T-cell (primary cell): ENCODE measurements at places on chromosomes 16 and 17.
A peak's percentile ranks its signal among the peaks of the same experiment; 100 is the strongest.

- no peak for DNase-seq
Observed at GRCh38 chr16:17177242-17177958, 293.4 kb downstream of the XYLT1 start.

GRCh38 chr16:85312642-85313525 is 200.6 kb upstream of the CIBAR2 start:
- DNase-seq: no peak

GRCh38 chr17:13400491-13400890 is 201.2 kb downstream of the HS3ST3A1 start:
- DNase-seq: no peak

- DNase-seq: no peak
Observed at GRCh38 chr16:56355221-56355620, 70.1 kb downstream of the AMFR start.

- DNase-seq: no peak
Observed at GRCh38 chr17:47076171-47076570, 97.1 kb upstream of the RPRML start.

DNA sequence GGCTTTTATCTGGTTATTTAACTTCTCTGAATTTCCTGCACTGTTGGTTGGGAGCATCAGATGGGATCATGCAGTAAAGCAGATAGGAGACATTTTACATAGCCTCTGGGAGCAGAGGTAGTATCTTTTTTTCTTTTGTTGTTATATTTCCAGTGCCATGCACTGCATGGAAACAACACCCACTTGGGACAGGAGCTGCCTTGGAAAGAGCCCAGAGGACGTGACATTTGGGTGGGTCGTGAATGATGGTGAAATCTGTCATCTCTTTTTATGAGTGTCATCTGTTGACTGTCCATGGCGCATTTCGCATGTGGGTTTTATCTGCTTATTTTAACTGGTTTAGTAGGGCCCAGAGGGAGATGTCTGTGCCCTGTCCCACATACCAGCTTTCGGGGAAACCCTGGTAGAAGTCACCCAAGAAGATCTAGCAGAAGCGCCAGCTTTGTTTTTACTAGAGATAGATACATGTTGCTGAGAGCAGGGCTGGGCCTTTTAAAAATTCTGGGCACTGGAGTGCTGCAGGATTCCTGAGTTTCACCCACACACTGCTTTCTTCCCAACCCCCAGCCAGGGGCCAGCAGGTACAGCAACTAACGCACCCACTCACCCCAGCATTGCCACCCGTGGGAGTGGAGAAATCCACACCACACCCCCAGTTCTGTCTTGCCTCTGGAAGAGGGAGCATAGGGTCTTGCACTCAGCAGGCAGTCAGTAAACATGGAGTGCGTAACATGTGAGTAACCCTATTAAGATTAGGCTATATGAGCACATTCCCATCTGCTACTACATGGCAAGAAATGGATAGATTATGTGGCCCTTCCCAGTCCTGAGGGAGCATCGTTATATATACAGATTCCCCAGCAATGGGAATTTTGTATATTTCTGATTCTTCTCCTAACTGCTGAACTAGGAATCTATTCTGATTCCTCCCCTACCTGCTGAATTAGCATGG is 8.4 kb upstream of the TERF2 start:
- DNase-seq: no peak

DNA sequence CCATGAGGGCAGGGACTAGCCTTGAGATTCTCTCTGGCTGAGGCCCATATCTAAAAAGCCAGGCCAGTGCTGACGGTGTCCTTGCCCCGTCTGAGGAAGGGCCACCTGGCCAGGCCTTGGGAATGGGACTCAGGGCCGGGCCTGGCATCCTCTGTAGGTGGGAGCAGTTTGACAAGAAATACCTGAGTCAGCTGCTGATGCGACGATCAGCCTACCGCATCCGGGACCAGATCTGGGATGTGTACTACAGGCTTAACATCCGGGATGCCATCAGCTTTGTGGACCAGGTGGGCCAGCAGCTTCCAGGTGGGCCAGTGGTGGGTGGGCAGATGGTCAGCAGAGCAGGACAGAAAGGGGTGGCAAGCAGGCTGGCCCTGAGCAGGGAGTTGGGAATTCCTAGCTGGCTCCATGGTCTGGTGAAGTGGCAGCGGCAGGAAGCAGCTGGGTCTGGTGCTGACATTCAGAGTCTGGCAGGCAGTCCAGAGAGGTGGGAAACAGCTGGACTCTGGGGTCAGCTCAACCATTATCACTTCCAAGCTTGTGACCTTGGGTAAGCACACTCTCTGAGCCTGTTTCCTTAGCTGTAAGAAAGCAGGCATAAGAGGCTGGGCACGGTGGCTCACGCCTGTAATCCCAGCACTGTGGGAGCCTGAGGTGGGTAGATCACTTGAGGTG is 9.5 kb downstream of the SLC9A5 start:
- no peak for DNase-seq

- no peak for DNase-seq
Observed at GRCh38 chr16:56861092-56861610, 3.9 kb upstream of the SLC12A3 start.

GRCh38 chr17:75242461-75243042 is 18.9 kb downstream of the GGA3 start:
- DNase-seq: peak; percentile 8

- DNase-seq: no peak
Observed at GRCh38 chr17:12918142-12918541, 99.7 kb downstream of the ELAC2 start.

- no peak for DNase-seq
Observed at GRCh38 chr16:49740256-49740655, 115.7 kb downstream of the ZNF423 start.

GRCh38 chr17:4553669-4554068 is 1.5 kb downstream of the MYBBP1A start:
- no peak for DNase-seq

DNA sequence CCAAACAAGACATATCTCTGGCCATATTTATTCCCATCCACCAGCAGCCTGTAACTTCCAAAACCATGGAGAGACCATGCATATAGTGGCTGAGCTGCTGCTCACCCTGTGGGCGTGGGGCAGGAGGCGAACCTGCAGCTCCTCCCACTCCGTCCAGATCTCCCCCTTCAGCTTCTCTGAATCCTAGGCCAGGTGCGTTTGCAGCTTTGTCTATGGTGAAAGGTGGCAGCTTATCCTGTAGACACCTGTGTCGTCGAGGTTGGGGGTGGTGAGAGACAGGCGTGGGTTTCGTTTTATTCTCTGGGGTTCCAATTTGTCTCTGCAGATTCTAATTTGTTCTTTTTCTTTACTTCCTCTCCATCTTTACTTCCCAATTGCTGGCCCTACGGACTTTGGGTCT is 9.7 kb upstream of the ANKS4B start:
- no peak for DNase-seq

GRCh38 chr17:77834170-77835115 is 124.1 kb upstream of the TNRC6C start:
- no peak for DNase-seq

DNA sequence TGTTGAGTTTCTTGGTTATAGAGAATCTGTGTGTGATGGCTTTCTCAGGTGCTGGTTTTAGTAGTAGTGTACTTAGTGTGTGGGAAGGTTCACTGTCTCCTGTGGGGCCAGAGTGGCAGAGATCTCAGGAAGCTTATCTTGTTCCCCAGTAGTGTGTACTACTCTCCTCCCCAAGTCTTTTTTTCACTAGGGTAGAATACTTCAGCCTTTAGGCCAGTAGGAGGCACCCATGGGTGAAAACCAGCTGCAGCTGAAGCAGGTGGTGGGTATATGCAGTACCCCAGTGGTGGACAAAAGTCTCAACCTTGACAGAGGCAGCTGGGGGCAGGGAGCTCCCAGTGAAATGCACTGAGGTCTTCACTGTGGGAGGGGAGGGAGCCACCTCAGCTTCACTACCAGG is 109.9 kb downstream of the PHKB start:
- no peak for DNase-seq

DNA sequence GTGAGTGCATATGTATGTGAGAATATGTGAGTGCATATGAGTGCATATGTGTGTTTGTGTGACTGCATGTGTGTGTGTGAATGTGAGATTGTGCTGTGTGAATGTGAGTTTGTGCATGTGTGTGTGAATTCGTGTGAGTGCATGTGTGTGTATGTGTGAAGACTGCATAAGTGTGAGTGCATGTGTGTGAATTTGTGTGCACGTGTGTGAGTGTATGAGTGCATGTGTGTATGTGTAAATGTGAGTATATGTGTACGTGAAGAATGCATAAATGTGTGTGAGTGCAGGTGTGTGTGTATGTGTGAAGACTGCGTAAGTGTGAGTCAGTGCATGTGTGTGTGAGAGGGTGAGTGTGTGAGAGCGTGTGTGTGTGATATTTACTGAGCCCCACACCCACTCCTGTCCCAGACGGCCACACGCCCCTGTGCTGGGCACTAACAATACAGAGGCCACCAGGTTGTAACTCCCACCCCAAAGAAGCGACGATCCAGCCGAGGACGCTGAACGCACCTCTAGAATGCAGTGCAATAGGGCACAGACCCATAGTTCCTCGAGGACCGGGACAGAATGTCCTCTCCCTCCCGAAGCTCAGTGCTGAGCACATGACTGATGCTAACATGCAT is 97.8 kb downstream of the C16orf95 start:
- DNase-seq: no peak

GRCh38 chr16:84730406-84731106 is 30.8 kb downstream of the USP10 start:
- DNase-seq: no peak

- DNase-seq: no peak
Observed at GRCh38 chr16:4894276-4895150, 42.4 kb downstream of the PPL start.

DNA sequence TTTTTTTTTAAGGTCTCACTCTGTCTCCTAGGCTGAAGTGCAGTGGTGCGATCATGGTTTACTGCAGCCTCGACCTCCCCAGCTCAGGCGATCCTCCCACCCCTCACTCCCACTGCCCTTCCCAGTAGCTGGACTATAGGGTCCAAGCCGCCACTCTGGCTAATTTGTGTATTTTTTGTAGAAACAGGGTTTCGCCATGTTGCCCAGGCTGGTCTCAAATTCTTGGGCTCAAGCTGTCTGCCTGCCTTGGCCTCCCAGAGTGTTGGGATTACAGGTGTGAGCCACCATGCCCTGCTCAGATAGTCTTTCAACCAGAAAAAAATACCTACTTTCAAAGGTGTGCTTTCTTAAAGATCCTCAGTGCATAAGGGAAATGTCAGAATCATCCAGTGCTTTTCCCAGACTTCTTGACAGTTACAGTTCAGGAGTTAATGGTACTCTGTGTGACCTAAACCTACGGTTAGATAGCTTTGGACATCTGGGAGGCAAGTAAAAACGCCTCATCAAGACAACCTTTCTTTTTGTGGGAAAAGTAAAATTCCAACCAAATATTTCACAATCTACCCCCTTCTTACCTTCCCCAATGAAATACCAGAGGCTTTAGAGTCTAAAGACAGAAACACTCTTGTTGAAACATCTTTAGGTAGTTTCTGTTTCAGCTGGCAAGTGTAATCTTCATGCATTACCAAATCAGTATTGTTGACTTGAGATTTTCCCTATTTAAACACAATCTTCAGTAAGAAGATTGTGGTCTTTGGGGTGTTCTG is 6.8 kb downstream of the RSPRY1 start:
- no peak for DNase-seq

DNA sequence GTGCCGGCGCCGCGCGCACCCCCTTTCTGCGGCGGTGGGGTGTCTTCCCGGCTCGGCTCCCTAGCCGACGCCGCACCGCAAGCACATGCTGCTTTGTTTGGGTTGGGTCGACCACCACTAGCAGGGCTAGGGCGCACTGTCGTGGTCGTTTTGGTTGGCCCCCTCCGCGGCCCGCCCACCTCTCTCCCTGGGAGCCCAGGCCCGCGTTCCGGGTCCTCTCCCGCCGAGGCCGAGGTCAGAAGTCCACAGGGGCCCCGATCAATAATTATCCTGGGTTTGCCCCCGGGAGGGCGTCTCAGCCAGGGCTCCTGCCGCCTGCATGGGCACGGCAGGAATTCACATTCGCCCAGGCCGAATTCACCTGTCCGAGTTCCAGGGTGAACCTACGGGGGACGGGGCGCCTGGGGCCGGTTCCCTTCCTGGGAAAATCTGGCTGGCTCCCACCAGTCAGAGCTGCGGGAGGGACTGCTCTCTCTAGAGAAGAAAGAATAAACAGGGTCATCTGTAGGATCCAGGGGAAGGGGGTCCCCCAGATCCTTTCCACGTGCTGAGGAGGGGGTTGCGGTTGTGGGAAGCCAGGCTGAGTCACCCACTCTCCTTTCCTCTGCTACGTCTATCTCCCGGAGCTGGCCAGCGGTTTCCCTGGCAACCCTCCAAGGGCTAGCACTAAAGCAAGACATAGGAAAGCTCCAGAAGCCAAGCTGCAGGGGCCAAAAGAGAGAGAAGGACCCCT is 584 bp upstream of the STAT5B start:
- DNase-seq: peak; percentile 34

GRCh38 chr16:30736995-30737793 is 11.0 kb upstream of the PHKG2 start:
- no peak for DNase-seq

- no peak for DNase-seq
Observed at GRCh38 chr17:42817866-42818265, 6.2 kb downstream of the BECN1 start.

GRCh38 chr17:67353929-67354574 is 12.3 kb downstream of the PSMD12 start:
- no peak for DNase-seq

DNA sequence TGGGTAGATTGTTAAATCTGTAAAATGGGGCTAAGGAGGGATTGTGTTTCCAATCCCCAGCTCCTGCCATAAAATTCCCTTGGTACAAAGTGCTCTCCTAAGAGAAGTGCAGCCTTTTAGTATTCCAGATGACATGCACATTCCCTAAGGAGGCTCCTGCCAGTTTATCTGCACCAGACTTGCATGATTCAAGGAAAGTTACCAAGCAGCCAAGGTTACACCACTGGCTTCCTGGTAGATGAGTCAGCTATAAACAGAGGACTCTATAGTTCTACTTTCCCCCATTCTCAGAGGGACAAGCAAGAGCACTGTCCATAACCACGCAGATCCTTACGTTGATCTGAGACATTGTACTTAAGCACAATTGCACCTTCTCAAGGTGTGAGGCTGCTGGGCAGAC is 1.9 kb downstream of the CALB2 start:
- no peak for DNase-seq

- peak; percentile 21 for DNase-seq
Observed at GRCh38 chr17:63961355-63962212, 11.1 kb downstream of the SCN4A start.

GRCh38 chr16:84368308-84368996 is at the start of gene ATP2C2:
ATP2C2 (plus strand) TSS chr16:84368538; CDS start chr16:84368616, 78 bp downstream.
- DNase-seq: no peak

DNA sequence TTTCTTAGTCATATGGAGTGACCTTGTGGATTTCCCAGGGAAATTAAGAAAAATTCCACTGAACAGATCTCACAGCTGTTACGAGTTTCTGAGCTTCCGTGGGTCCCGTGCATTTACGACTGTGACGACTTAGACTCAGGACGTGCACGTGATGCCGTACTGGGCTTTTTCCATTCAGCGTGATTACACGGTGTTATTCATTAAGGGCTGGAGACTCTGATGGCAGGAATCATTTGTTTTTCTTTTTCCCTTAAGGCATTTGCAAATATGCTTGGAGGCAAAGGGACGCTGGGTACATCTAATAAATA is 57.2 kb downstream of the TBC1D16 start:
- no peak for DNase-seq

- no peak for DNase-seq
Observed at GRCh38 chr17:64055183-64056142, 35.0 kb upstream of the ICAM2 start.
